ENCODE measurements at places on chromosomes 2 and 18. TPM values are rescaled to one million over a fixed set of nuclear protein-coding genes. Genes with fewer than 3 reads are reported as not detected.

Gene TCF23
- polyA plus RNA-seq = not detected

Gene UGT1A6
- polyA plus RNA-seq = not detected

DNA sequence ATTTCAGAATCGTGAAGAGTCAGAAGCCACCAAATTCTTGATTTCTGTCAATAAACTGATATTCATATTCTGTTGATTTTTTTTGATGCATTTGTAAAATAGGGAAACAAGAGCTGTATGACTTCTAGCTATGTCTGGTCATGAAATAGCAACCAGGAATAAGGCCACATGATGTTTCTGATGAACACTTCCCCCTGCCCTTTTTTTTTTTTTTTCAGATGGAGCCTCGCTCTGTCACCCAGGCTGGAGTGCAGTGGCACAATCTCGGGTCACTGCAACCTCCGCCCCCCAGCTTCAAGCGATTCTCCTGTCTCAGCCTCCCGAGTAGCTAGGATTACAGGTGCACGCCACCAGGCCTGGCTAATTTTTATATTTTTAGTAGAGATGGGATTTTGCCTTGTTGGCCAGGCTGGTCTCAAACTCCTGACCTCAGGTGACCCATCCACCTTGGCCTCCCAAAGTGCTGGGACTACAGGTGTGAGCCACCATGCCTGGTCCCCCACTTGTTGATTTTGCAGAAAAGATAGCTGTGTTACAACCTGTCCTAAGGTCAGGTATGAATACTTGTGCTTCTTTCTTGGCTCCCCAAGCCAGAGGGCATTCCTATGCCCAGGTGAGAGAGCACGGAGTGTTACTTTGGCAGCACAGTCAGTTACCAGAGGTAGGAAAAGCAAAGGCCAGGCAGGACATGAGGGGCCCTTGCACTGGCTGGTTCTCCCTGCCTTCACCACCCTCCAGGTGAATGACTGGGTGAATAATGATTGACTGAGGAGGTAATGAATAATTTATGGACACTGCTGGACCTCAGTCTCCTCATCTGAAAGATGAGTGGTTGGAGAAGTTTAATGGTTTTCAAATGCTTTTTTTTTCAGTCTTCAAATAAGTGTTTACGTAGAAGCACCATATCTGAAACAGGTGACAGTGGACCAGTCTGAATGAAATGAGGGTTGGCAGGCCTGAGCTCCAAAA is 39.6 kb downstream of the PAX8 start:
- DNase-seq = no peak

Gene RRM2
- polyA plus RNA-seq = 61.3 TPM

Gene NTSR2
- not detected for polyA plus RNA-seq

- DNase-seq = no peak
Measured at GRCh38 chr2:160415991-160416390, 77.6 kb downstream of the RBMS1 start.

Gene ABCG5
- polyA plus RNA-seq = not detected

DNA sequence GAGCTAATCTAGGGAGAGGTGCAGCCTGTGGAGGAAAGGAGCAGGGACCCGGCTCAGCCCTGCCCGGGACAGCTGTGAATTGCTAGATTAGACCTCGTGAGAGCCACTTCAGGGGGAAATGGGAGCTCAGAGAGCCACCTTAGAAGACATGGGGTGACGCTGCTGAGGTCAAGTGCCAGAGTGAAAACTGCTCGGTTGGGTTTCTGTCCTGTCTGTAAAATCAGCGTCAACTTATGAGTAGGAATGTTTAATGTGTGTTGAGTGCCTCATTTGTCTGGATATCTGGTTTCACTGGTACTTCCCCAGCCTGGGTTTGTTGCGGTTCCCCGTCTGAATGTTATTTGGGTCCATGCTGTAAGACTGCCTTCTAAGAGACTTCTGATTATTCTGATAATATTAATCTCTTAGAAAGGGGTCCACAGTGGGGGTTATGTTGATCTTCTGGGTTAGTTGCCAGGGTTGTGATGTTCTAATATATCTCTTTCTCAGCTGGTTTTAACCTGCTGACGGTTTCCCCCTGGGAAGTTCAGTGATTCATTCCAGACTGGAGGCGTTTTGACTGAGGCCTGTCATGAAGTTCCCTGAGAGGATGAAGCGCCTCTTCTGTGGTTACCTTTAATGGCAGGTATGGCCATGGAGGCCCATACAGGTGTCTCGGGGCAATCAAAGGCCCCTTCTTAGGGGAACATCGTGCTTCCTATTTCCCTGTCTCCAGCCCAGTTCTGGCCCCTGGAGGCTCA is 175.9 kb downstream of the SH3RF3 start:
- DNase-seq = peak; percentile 78

Gene STARD6
- 0.72 TPM for polyA plus RNA-seq

DNA sequence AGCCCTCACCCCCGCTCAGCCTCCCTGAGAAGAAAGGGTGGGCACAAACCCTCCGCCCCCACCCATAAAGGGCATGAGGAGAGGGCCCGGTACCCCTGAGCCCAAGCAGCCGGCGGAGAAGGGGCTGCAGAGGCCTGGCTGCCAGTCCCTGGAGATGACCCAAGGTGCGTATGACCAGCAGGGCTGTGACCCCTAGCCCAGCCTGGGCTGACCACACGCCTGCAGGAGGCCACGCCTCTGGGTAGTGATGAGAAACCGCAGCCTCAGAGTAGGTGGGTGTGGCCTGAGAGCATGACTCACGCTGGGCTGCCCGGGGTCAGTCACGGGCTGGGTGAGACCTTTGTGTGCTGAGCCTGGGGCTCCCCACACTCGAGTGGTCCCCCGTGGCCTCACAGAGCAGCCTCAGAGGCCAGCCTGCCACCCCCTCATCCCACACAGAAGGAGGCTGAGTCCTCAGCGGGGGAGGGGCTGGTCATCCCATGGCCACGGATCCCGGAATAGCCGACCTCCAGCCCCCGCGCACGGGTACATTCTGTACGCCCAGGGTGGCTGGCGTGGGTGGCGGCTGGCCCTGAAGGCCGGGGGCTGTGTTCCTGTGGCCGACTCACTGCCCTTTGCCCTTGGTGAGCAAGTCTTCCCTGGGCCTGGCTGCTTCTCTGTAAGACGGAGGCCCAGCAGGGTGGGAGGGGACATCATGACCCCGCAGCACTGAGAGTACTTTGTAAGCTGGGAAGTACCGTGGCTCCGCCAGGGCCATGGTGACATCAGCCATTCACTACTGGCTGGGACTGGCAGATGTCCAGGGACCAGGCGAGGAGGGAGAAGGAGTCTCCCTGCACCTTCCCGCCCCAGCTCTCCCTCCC is 110.8 kb upstream of the OTOS start:
- peak; percentile 96 for DNase-seq

DNA sequence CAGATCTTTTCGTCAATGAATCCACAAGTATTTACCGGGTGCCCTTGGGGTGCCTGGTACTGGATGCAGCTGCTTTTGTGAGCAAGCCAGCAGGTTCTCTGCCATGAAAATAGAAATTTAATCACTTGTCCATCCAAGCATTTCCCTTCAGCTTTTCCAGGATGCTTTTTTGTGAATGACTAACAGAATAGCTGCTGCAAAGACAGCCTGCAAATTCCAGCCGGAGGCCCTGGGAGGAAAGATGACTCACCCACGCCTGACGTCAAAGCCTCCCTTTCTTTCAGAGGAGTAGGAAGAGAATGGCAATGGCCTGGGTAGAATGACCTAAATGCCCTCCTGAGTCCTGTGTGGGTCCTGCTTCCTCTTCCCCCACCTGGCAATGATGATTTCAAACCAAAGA is 111.9 kb downstream of the AP1S3 start:
- peak; percentile 62 for DNase-seq

DNA sequence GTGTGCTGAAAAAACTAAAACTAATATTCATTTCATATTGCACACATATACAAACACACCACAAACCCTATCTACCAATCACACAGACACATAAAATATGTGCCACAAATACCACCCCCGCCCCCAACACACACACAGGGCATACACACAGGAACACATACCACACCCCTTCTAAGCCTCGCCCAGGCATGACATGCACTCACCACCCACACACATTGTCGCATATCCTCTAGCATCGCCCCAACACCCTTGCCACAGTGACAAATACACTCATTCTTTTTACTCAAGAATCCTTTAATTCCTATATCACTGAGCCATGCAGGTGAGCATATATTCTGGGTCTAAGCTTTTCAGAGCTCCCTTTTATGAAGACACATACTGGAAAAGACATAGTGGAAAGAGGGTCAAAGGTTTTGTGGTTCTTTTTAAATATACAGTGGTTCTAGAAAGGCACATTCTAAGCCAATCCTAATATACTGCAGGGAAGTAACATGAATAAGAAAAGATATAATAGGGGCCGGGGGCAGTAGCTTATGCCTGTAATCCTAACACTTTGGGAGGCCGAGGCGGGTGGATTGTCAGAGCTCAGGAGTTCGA is 24.5 kb upstream of the LCLAT1 start:
- peak; percentile 56 for DNase-seq

DNA sequence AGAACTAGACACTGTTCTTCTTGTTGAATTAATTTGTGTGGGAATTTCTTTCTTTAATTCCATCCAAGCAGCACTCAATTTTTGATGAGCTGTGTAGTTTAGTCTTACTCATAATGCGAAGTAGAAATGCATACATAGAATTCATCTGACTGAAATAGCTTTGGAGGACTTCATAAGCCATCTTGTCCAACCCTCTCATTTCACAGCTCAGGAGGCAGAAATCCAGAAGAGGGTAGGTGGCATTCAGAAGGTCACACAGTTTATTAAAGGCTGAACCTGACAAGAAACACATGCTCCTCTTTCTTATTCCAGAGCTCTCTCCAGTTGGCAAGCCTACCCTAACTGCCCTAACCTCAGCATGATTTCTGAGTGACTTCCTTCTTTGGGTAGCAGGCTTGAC is 169.2 kb upstream of the NOSTRIN start:
- DNase-seq = no peak

Gene CCDC102B
- polyA plus RNA-seq = 6.1 TPM

- DNase-seq = no peak
Measured at GRCh38 chr18:63579616-63580015, 7.5 kb upstream of the SERPINB13 start.

Gene IL1RL2
- not detected for polyA plus RNA-seq

DNA sequence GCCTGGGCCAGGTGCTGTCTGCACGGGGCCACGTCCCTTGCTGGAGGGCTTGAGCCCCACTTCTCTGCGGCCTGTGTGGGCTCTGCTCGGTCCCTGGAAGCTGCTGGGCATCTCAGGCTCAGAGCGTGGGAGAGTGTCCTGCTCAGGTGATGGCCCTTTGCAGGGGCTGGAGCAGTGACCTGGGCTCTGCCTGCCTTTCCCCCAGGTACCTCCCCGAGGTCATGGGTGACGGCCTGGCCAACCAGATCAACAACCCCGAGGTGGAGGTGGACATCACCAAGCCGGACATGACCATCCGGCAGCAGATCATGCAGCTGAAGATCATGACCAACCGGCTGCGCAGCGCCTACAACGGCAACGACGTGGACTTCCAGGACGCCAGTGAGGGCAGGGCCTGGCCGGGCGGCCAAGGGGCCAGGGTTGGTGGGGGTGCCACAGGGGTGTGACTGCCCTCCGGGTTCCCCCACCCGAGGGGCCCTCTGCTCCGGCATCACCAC is 29.9 kb downstream of the GPC1 start:
- no peak for DNase-seq

DNA sequence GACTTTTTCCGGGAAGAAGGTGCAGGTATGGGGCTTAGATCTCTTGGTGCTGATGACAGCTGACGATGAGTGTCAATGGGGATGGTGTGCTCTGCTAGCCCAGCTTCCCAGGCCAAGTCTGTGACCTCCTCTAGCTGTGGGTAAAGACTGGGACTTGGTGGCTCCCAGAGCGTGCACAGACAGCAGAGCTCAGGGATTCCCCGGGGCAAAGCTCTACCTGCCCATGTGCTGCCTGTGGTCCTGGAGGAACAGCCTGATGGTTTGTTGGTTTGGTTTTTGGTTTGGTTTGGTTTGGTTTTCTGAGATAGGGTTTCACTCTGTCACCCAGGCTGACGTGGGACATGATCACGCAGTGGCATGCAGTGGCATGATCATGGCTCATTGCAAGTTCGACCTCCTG is 19.2 kb downstream of the ATP6V1B1 start:
- DNase-seq = no peak

GRCh38 chr2:233482616-233483015 is 84.0 kb downstream of the USP40 start:
- no peak for DNase-seq

- DNase-seq = peak; percentile 46
Measured at GRCh38 chr2:183079139-183079775, 710 bp downstream of the DUSP19 start.

Gene STPG4
- polyA plus RNA-seq = not detected

DNA sequence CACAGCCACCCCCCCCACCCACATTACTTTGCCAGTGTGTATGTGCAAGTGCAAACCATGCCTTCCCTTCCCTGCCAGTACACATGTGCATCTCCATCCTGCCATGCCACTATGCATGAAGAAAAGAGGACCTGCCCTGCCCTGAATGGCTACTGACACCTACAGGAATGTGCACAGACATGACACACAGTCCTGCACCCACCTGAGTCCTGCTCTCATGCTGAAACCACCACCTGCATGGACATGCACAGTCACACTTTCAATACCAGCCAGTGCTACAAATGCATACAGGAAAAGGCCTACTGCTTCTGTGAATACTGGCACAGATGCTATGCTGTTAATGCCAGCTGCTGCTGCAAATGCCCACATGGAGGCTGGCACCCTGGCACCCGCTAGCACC is 334.4 kb upstream of the DLGAP1 start:
- no peak for DNase-seq

Gene MYCN
- polyA plus RNA-seq = 73.2 TPM

Gene CTAGE1
- polyA plus RNA-seq = not detected

GRCh38 chr2:150624001-150624401 is 136.5 kb upstream of the RND3 start:
- peak; percentile 15 for DNase-seq

Gene DLX1
- polyA plus RNA-seq = not detected

Gene SF3B6
- polyA plus RNA-seq = 292 TPM

Measured in cardiac muscle cell (in vitro differentiated cells and primary cell).